ENCODE measurements at places on chromosomes 11 and 22.

DNA sequence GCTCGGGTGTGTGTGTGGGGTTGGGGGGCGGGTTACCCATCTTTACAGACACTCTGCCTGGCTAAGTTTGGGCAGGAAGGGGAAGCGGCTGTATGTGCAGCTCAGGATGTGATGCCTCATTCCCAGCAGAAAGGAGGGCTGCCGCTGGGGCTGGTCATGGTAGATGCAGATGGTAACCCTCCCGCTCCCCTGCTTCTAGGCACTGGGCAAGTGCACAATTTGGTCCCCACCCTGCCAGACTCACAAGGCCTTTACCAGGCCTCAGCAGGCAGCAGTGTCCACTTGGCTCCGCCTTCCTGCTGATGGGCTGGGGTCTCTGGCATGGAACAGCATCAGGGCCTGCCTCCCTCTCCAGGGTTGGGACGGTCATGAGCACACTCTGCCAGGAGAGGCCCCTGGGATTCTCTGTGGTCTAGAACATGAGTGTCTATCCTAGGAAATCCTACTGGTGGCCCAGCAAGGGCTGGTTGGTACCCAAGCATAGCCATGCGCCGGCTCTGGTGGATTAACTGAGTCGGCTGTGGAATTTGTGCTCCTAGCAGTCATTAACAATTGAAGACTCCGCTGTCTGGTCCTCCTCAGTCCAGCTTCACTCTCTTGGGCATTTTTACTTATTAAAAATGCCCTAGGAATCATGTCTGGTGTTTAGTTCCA is 4.2 kb downstream of the LMO1 start:
- no peak for DNase-seq

DNA sequence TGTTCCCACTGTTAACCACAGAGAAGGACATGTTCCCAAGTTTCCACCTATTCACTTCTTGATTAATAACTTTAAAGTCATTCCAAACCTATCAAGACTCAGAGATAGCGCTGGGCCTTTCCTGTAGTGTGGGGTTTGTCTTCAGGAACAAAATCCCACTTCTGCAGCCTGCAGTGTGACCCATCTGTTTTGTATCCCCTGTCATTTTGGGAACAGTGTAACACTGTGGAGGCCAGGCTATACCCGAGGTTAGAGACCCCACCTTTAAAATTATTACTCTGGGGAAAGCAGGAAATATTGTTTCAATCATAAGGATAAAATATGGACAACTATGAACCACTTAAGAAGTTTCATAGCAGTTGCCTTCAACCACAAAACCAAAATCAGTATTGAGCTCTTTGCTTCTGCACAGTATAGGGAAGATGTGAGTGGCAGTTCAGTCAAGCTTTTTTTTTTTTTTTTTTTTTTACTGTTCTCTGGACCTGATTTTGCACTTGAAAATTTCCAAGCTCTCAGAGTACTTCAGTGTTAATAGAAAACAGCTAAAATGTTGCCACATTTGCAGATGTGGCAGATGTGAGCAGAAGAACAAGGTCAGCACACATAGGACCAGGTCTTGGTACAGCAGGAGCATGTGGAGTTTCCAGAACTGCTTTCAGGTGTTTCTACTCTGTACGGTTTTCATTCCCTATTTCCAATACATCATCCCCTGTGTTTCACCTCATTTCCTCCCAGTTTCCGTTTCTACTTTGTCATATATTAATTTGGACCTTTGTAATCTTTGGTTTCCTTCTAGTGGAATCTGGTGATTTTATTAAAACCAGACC is 121.5 kb downstream of the MAML2 start:
- no peak for DNase-seq

- DNase-seq = no peak
Observed at GRCh38 chr11:115168229-115168671, 336.0 kb downstream of the CADM1 start.

GRCh38 chr11:110287537-110287936 is 8.9 kb downstream of the RDX start:
- DNase-seq = no peak

- DNase-seq = no peak
Observed at GRCh38 chr11:9823439-9823838, 159.6 kb downstream of the SWAP70 start.

DNA sequence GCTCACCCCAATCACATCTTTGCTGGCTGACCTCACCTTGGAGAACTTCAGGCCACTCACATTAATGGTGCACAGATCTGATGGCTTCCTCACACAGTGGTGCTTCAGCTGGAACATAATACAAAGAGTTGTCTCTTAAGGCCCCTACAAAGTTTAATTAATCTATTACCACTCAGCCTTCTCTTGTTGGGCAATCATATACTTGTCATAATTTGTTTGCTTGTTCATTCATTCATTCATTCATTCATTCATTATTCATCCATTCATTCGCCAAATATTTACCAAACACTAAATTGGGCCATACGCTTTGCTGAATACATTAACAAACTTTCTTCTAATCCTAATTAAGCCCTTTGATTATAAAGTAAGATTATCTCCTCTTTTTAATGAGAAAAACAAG is 15.1 kb downstream of the XRRA1 start:
- DNase-seq = no peak

DNA sequence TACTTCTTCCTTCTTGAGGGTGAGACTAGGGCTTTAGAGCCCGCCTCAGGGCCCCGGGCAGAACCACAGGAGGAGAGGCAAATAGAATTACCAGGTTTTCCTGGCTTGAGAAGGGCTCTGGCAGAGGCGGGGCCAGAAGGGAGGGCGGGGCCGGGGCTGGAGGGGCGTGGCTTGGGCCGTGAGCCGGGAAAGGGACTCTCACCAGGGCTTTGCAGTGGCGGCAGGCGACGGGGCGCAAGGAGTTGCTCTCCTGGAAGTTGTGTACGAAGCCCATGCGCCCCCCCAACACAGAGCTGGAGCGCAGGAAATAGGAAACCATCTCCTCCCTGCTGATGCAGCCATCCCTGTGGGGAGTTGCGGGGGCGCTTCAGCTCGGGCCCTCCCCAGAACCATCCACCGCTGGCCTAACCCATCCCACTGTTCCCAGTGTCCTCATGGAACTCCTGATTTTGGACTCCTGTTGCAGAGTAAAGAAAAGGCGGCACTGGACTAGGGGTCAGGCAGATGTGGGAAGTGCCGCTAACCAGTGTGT is 6.9 kb upstream of the NRXN2 start:
- DNase-seq = no peak

DNA sequence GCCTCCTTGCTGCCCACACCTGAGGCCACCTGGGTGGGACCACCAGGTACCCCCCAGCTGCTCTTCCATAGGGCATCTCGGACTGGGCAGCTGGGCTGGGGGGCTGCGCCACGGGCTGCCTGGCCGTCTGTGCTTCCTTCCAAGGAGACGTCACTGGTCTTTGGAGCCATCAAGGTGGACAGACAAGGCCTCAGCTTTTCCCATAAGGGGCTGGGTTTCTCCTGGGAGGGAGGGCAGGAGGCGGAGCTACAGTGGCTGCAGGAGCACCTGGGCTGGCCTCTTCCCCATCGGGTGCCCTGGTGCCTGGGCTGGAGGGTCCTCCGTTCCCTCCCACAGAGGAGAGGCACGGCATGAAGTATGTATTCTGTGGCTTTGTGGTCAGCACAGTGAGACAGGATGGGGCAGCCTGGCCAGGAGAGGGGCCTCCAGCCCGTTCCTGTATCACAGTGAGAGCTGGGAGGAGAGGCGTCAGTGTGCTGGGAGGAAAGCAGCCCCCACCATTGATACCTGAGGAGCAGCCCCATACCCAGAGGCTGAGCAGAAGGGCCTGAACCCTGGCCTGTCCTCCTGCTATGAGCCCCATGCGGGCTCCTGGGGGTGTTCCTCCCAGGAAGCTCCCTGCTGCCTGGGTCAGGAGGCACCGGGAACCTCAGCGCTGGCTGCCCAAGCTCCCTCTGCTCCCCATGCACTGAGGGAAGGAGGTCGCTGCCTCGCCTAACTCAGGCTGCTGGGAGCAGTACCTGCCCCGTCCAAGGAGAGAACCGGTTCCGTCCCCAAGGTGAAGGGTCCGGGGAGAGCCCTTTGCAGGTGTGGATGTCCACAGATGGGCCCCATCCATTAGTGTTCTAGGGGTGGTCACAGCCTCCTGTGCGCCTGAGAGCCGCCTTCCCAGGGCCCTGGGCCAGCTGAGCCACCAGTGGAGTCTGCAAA is 1075.0 kb downstream of the BRD1 start:
- DNase-seq = no peak

- DNase-seq = no peak
Observed at GRCh38 chr11:44562845-44563460, 2.5 kb upstream of the CD82 start.

DNA sequence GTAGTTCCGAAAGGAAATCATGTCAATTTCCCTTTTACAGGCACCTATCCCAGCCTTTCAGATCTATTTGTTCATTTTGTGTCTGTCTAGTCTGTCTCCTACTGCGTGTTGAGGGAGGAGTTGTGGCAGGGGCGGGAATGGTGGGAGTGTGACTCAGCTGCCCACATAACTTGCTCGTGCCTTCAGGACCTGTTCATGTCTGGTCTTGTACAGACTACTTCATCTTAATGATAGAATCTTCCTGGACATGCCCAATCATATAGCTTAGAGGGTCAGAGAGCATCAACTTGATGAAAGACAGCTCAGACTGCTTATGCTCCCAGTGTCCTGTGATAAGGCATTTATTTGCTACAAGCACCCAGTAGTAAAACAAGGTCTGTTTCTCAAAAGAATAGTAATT is 61.0 kb upstream of the BIRC3 start:
- no peak for DNase-seq

DNA sequence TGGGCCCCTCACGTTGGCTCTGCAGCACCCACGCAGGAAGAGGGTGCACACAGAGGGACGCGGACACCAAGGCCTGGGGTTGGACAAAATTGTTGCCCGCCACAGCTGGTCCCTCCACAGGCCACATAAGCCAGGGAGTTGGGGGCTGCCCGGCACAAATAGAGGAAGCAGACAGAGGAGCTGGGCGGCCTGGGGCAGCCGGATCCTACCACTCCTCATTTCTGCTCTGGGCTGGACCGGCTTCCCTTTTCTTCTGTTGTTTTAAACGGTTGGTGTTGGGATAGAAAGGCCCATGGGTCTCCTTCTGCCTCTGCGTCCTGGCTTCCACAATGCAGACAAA is 36.4 kb upstream of the LINC01488 start:
- no peak for DNase-seq

DNA sequence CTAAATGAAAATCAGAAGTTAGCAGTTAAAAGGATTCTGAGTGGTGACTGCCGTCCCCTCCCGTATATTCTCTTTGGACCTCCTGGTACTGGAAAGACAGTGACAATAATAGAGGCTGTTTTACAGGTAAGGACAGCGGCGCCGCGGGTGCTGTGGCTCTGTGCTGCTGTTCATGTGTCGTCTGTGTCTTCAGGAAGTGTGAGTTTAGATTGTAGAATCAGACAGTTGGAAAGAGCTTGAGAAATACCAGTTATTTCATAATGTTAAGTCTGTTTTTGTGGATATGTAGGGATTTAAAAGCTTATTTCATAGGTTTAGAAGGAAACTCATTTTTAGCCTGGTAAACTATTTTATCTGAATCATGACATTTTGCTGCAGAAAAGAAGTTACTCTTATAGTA is 27.4 kb upstream of the PANX2 start:
- no peak for DNase-seq

DNA sequence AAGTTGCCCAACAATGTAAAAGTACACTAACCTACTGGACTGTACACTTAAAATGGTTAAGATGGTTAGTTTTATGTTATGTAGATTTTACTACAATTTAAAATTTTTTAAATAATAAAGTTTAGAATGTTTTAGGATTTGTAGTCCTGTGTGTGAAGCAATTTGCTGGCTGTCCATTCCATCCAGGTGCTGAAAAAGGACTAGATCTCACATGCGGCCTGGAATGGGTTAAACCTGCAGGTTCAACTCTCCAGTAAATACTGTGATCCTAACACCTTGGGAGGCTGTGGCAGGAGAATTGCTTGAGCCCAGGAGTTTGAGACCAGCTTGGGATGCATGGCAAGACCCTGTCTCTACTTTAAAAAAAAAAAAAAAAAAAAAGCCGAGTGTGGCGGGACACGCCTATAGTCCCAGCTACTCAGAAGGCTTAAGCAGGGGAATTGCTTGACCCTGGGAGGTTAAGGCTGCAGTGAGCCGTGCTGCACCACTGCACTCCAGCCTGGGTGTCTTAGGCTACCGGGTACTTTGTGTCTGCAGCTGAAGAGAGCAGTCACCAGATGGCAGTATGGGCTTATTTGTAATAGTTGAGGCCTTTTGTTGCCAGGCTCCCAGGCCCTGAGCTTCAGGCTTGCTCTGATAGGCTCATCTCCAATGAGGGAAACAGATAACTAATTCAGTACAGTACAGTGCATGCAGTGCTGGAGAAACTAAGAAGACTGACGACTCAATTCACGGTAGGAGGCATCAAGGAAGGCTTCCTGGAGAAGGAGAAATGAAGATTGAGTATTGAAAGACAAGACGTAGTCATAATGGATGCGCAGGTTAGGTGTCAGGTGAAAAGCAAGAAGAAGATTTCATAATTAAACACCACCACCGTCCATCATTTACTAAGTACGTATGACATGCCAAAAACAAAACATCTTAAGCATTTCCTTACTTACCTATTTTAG is 64.7 kb upstream of the ASPHD2 start:
- peak; percentile 63 for DNase-seq

- DNase-seq = no peak
Observed at GRCh38 chr11:68959465-68960293, 21.1 kb downstream of the MRGPRD start.

DNA sequence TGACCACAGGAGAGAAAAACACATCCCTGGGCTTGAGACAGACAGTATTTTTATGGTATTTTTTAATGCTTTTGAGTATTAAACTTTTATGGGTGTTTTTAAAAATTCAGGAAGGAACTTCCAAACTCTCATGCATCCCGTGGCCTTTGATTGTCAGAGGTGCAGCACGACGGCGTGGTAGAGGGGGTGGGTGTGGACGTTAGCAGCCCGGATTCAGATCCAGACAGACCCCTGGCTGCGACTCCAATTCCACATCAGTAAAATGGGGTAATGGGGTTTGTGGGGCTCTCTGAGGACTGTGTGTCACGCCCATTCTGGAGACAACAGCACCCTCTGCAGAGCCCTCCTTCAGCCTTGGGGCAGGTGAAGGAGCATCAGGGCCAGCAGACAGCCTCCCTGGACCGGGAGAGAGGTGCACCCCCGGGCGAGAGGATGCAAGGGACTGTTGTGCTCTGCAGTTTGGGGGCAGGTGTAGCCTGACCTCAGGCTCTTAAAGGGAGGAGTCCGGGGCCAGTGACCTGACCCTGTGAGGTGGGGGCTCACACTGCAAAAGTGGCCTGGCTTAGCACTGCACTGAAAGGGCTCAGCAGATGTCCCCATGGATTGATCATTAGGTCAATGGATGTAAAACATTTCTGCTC is 1024.3 kb downstream of the TBC1D22A start:
- no peak for DNase-seq

- peak; percentile 40 for DNase-seq
Observed at GRCh38 chr22:42608823-42609361, 5.8 kb downstream of the POLDIP3 start.

- no peak for DNase-seq
Observed at GRCh38 chr11:1006762-1007161, 29.8 kb downstream of the MUC6 start.

- no peak for DNase-seq
Observed at GRCh38 chr11:128336203-128336602, 251.2 kb downstream of the ETS1 start.

- DNase-seq = peak; percentile 67
Observed at GRCh38 chr22:50209893-50210292, 9.1 kb downstream of the SELENOO start.
